ENCODE measurements at places on chromosomes 4 and X. TPM values are rescaled to one million over a fixed set of nuclear protein-coding genes. Genes with fewer than 3 reads are reported as not detected.

DNA sequence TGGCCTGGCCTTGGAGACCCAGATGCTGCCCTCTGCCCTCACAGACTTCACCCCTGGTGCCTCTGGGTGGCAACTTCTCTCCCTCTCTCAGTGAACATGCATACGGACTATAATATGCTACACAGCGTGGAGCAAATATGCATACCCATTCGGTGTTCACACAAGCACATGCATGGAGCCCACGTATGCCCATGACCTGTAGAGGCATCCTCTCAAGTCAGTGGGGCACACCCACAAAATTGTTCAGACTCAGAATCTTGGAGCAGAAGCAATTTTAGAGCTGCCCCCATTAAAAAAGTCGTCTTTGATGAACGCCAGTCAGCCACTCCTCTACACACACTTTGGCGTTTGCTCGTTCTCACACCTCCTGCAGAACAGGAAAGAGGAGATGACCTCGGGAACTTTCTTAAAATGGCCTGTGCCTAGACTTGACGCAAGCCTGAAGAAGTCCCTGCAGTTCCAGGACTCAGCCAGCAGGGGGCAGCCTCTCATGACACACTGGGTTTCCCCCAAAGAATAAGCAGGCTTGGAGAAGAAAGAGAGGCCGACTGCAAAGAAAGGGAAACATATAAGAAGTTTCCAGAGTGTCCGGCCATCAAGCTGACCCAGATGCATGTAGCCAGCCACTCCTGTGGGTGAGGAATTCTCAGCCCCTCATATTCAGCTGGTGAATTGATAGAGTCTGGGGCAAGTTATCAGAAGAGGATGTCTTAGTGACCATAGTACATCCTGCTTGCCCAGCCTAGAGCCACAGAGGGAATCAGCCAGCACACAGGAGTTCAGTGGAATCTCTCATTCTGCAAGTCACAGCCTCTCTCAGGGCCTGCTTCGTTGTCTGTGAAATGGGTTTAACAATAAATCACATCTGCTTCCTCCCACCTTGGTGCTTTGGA, 17.3 kb downstream of the APLN start:
- peak; percentile 73 for DNase-seq

The CAPN6 gene
- not detected for total RNA-seq

The POU4F2 gene
- total RNA-seq: not detected

DNA sequence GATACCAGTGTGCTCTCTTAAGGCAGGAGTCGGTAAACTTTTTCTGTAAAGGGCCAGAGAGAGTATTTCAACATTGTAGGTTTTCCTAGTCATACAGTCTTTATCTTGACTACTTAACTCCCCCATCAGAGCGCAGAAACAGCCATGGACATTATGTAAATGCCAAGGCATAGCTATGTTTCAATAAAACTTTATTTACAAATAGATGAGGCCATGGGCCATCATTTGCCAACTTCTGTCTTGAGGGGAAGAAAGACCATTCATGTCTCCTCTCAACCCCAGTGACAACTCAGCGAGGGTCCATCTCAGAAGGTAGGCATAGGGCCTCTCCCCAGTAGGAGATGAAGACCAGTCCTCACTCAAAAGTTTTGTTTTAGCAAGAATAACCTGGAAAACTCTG, 301.3 kb downstream of the FBXW7 start:
- DNase-seq: no peak

DNA sequence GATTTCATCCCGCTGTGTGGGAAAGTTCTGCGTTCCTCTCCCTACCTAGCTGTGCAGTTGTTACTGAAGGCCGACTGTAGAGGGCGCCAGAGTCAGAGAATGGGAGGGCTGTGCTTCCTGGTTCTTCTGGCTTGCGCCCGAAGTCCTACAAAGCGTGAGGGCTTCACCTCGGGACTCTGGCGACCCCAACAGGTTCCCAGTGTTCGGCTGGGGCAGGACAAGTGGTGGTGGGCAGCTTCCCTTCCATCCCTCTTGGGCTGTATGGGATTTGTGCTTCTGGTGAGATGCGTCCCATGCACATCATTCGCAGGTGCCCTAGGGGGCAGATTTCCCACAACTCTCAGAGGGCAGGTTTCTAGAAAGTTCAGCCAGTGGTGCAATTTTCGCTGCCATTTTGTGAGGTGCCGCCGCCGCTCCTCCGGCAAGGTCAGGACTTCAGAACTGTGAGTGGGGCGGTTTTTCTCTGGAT, 27.3 kb downstream of the CT45A1 start:
- DNase-seq: no peak

GRCh38 chr4:107999932-108000539, 10.3 kb downstream of the HADH start:
- DNase-seq: no peak

The SPANXA1 gene
- total RNA-seq: not detected

GRCh38 chr4:68736813-68737212, 66.4 kb upstream of the UGT2B15 start:
- DNase-seq: no peak

The PRKG2 gene
- total RNA-seq: 6.4 TPM

GRCh38 chr4:143302536-143302935, 34.1 kb upstream of the GAB1 start:
- DNase-seq: no peak

The FAT4 gene
- 15.2 TPM for total RNA-seq

GRCh38 chr4:7087036-7087435, 19.2 kb upstream of the GRPEL1 start:
- DNase-seq: no peak

Data from lower lobe of right lung (tissue), 2 donors.